ENCODE measurements at places on chromosomes 7 and 10.

- no peak for DNase-seq
Measured at GRCh38 chr7:13336227-13336626, 648.8 kb downstream of the ARL4A start.

- DNase-seq: no peak
Measured at GRCh38 chr10:76356557-76356956, 925.1 kb downstream of the LRMDA start.

- no peak for DNase-seq
Measured at GRCh38 chr10:44366941-44367630, 17.8 kb downstream of the CXCL12 start.

DNA sequence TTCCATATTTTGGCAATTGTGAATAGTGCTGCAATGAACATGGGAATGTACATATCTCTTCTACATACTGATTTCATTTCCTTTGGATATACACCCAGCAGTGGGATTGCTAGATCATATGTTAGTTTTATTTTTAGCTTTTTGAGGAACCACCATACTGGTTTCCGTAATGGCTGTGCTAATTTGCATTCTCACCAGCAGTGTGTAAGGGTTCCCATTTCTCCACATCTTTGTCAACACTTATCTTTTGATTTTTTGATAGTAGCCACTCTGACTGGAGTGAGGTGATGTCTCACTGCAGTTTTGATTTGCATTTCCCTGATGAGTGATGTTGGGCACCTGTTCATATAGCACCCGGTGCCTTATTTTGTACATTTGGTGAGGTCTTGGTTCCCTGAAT is 519.6 kb downstream of the REEP3 start:
- no peak for DNase-seq

GRCh38 chr10:85175635-85176034 is 847.2 kb downstream of the CCSER2 start:
- DNase-seq: no peak

GRCh38 chr10:62614389-62615157 is 189.9 kb upstream of the ADO start:
- no peak for DNase-seq

DNA sequence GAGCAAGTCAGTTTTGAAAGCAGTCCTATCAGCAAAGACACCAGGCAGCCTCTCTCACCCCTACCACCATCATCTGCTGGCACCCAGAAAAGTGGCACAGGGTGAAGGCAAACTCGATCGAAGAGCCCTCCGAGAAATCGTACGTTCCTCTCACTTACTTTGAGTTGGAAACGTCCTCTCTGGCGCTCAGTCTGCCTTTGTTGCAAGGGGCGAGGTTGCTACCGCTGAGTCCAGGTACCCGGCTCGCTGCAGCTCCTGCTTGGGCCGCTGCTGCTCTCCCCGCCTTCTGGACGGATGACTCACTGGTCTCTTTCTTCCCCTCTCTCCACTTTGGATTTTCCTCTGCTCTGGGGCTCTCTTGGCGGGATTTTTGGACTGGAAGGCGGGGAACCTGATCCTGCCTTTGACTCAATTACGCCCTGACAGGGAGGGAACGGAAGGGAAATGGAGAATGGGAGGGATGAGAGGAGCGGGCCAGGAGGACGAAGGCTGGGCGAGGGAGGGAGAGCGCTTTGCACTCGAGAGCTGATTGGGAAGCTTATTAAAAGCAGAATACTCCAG is at the start of gene PTN:
Gene PTN, minus strand, starts transcription at position 453 of the 561 bp plus-strand sequence. CDS start 88,760 bp downstream, outside the sequence.
- DNase-seq: peak; percentile 68

Data from NCI-H1105 treated with DMSO at 0.1 percent for 48 hours (cell line).